ENCODE measurements at places on chromosomes 13 and 19. TPM values are rescaled to one million over a fixed set of nuclear protein-coding genes. Genes with fewer than 3 reads are reported as not detected.
A peak's percentile ranks its signal among the peaks of the same experiment; 100 is the strongest.

Gene SIGLECL1
- total RNA-seq = 0.05 TPM

DNA sequence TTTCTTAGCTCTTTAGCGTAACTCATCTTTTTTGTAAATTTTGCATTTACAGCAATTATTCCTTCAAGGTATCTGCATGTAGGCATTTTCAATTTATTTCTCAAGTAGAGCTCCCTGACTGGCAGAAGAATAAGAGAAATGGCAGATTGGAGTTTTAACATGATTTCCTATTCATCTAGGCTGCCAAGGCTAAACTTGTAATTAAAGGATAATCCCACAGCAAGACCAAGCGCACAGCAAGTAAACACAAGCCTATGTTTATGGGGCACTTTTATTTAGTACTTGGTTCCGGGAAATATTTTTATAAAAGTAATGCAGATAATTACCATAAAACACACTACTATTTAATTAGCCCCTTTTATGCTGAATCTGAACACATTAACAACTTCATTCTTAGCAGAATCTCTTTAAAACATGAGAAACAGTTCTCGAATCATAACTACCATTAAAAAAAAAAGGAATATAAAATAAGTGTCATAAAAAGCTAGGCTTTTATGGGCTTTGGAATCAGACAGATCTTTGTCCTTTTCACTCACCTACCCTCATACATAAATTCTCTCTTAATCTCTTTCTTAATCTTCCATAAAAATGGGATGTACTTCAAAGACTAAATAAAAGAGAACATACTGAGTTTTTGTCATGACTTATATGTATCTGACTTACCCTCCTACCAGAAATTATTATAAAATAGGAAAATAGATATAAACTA, 961.6 kb upstream of the MIR17HG start:
- DNase-seq = no peak

Gene KLK4
- total RNA-seq = not detected

Gene CEACAM7
- total RNA-seq = not detected

Gene CACNG7
- not detected for total RNA-seq

Gene CCDC70
- total RNA-seq = not detected

DNA sequence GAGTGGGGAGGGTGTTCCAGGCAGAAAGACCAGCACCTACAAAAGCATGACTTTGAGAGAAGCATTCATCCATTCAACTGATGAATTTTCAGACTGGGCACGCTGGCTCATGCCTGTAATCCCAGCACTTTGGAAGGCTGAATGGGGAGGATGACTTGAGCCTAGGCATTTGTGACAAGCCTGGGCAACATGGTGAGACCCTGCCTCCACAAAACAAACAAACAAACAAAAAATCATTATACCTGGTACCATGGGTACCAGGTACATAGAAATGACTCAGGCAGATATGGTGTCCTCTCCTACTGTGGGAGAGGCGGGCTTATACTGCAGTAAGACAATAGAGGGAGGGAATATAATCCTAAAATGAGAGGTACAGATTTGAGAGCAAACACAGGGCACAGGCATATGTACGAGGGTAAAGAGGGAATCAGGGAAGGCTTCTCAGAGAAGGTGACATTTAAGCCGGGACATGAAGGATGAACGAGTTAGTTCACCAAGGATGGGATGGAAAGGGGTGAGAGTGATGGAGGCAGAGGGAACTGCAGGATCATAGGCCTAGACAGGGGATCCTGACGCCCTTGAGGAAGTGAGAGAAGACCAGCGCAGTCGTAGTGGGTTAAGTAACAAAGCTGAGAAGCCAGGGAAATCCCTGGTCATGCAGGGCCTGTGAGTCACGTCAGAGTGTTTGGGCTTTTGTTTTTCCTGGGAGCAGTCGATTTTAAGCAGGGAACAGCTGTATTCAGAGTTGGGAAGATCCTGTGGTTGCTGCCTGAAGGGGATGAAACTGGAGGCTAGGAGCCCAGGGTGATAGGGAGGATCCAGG, 2.9 kb downstream of the CYP2S1 start:
- DNase-seq = no peak

DNA sequence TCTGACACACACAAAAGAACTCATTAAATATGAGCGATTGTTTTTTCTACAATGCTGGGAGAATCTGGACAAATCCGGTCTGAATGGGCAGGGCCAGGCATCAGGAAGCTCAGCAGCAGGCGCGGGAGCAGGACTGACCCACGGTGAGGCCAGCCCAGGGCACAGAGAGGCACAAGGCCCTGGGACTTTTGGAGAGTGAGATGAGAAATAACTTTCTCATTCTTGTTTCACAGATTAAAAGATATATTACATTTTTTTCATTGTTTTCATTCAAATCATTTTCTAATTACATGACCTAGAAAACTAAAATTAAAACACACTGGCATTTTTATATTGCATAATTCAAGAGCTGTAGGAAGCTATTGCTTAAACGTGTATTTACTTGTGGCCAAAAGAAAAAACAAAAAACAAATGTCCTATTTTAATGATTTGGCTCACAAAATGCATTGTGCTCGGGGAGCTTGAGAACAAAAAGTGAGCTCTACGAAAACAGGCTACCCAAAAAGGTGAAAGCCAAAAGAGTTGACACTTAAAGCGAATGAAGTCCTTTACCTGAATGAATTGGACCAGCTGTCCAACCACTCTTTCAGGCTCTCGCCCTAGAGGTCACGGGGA, 133.1 kb downstream of the TNFRSF19 start:
- no peak for DNase-seq

Gene EML2
- 8.5 TPM for total RNA-seq

Gene GRK1
- not detected for total RNA-seq

- no peak for DNase-seq
Observed at GRCh38 chr13:57326532-57326931, 159.5 kb downstream of the PRR20E start.

DNA sequence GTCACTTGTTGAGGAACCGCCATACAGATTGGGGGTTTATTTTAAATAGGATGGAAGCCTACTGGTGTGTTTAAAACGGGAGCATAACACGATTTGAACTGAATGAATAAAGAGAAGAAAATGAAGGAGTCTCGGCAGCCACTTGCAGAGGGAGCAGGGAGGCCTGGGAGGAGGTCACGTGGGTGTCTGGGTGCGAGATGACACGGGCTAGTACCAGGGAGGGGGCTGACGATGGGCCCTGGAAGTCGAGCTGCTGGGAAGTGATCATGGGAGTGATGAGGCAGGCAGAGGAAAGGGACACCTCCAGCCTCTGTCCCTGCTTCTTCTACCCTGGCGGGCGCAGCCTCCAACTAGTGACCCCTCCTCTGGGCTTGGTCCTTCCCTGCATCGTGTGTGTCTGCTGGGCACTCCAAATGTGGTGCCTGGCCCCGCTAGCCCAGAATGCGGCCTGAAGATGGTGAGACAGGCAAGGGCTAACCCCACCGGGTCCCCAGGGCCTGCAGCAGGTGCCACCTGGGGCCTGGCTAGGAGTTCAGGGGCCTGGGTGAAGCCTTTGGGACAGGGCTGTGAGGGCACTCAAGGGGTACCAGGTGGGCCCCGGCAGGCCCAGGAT, 35.5 kb downstream of the CRTC1 start:
- DNase-seq = no peak

GRCh38 chr13:79183231-79183630, 222.8 kb downstream of the RBM26 start:
- no peak for DNase-seq

- DNase-seq = no peak
Observed at GRCh38 chr19:33132425-33132824, 511 bp downstream of the WDR88 start.

Gene CNMD
- total RNA-seq = not detected

Gene PSG3
- total RNA-seq = not detected

Gene DLL3
- not detected for total RNA-seq

Gene UPK1A
- total RNA-seq = 0.56 TPM

Gene CYP4F2
- total RNA-seq = 186 TPM

- DNase-seq = no peak
Observed at GRCh38 chr19:8655340-8655709, 24.9 kb downstream of the NFILZ start.

Gene OLFM2
- 1.1 TPM for total RNA-seq

Gene FLT3LG
- total RNA-seq = 1.8 TPM

GRCh38 chr19:33063356-33063752, 1.3 kb downstream of the RHPN2 start:
- DNase-seq = no peak

Gene ATP4B
- not detected for total RNA-seq

DNA sequence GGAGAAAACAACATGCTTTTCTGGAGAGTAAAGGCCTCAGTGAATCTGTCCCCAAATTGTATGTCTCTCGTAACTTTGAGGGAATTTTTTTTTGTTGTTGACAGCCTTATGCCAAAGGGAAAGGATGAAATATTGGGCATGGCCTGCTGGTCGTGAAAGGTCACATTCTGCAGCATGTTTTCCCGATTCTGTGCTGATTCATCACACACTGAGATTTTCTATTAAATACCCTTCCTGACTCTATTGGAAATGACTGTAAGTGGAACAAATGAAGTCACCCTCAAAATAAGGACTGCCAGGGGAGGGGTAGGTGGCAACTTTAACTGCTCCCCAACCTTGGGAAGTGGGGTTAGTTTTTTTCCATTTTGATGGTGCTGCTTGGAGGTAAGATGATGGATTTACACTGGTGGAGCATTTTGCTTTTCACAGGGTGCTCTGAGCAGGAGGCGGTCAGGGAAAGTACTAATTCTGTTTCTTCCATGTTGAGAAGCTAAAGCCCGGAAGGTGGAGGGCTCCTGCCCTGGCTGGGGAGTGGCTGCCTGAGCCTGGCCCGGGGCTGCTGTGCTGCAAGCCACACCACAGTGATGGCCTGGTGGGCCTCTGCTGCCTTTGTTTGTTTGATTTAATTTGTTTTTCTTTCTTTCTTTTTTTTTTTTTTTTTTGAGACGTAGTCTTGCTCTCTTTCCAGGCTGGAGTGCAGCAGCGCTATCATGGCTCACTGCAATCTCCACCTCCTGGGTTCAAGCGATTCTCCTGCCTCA, 116.8 kb upstream of the SPATA13 start:
- DNase-seq = no peak

GRCh38 chr19:29247872-29248271, 34.9 kb upstream of the UQCRFS1 start:
- no peak for DNase-seq

Gene FFAR1
- total RNA-seq = not detected

Gene KBTBD7
- 9.2 TPM for total RNA-seq

Gene IL17D
- 0.19 TPM for total RNA-seq

DNA sequence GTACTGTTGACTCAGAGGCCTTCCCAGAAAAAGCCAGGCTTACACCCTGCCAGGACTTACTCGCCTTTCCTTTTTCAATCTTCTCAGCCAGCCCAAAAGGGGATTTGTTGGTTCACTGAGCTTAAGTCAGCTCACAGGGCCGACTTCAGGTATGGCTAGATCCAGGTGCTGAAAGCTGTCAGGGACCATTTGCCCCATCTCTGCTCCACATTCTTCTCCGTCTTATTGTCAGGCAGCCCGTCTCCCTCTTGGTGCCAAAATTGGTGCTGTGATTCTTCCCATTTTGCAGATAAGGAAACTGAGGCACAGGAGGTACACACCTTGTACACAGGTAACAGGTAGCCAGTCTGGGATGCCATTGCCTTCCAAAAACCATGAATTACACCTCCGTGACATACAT, 2.4 kb downstream of the C19orf38 start:
- no peak for DNase-seq

Gene CCDC169
- total RNA-seq = not detected

Gene LRRC63
- total RNA-seq = 0.84 TPM

Gene GSX1
- total RNA-seq = not detected

- no peak for DNase-seq
Observed at GRCh38 chr13:39385621-39386231, 217.3 kb downstream of the LHFPL6 start.

- no peak for DNase-seq
Observed at GRCh38 chr13:65917731-65918130, 1312.4 kb downstream of the PCDH9 start.

DNA sequence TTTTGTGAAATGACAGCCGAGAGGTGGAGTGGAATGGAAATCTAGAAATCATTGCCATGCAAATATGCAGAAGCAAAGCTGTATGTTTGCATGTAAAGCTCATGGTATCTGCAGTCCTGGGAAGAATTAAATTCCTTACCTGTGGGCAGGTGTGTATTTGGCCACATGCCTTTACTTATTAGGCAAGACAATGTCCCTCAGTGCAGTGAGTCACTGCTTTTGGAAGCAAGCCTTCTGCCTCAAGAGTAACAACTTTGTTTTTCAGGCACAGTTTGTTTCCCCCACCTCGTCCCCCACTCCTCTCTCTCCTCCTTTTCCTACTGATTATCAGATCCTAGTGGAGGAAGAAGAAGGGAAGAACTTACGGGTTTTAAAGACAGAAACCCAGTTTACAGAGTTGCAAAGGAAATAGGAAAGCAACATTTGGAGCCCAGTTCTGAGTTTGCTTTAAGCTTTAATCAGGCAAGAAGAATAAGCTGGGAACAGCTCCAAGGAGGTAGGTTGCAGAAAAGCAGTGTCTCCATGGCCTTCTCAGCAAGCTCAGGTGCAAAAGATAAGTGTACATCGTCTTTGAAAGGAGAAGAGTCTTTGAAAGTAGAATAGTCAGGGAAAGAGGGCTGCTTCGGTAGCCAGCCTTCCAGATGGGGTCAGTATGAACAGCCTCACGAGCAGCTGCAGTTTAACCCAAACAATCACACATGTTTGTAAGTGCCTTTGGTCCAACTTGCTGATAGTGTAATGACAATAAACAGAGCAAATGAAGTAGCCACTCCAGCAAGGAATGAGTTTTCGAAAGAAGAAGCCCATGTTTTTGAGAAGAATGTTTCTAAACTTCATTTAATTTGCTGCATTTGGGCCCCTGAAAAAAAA, 190.1 kb downstream of the KLF5 start:
- no peak for DNase-seq

GRCh38 chr19:17289489-17289888, 7.8 kb downstream of the ANKLE1 start:
- peak; percentile 81 for DNase-seq

Gene CPAMD8
- total RNA-seq = 1.4 TPM

Gene ZNF222
- total RNA-seq = 1.8 TPM

- no peak for DNase-seq
Observed at GRCh38 chr19:41407271-41407670, 9.7 kb downstream of the BCKDHA start.

GRCh38 chr13:73278186-73278585, 219.4 kb downstream of the KLF5 start:
- no peak for DNase-seq

DNA sequence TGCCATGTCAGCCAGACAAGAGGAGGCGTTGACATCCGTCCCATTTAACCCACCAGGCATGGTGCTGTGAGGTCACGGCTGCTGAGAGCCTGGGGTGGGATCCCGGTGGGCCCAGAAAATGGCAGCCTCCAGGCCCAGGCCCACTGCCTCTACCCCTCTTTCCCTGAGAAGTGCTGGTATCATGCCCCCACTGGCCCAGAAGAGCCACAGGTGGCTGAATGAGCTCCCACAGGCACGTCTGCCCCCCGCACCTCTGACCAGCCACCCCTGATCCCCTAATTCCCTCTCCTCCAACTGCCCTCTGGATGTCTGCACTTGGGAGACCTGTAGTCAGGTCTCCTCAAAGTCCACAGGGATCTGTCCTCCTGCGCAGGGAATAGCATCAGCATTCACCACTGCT, 37.3 kb upstream of the KCTD15 start:
- DNase-seq = no peak

Gene IGFL1
- total RNA-seq = not detected

Data from liver (tissue), 10 donors.